ENCODE measurements at places on chromosomes 11 and 22.

DNA sequence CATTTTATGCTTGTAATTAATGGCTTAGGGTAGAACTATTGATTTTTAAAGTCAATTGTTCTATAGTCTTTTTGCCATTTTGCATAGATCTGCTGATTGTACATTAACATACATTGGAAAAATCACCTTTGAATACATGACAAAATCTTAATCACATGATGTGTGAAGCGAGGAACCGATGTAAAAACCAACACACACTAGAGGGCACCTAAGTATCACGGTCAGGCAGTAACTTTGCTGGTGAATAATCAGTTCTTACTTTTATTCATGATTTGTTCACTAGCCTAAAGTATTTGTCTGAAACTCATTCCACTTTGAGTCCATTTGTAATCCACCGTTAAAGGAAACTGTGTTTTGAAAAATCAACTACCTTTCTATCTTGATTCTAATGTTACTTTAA, 28.2 kb downstream of the JHY start:
- no peak for DNase-seq

- DNase-seq, result no peak
Measured at GRCh38 chr11:72024069-72024754, 25.5 kb downstream of the IL18BP start.

DNA sequence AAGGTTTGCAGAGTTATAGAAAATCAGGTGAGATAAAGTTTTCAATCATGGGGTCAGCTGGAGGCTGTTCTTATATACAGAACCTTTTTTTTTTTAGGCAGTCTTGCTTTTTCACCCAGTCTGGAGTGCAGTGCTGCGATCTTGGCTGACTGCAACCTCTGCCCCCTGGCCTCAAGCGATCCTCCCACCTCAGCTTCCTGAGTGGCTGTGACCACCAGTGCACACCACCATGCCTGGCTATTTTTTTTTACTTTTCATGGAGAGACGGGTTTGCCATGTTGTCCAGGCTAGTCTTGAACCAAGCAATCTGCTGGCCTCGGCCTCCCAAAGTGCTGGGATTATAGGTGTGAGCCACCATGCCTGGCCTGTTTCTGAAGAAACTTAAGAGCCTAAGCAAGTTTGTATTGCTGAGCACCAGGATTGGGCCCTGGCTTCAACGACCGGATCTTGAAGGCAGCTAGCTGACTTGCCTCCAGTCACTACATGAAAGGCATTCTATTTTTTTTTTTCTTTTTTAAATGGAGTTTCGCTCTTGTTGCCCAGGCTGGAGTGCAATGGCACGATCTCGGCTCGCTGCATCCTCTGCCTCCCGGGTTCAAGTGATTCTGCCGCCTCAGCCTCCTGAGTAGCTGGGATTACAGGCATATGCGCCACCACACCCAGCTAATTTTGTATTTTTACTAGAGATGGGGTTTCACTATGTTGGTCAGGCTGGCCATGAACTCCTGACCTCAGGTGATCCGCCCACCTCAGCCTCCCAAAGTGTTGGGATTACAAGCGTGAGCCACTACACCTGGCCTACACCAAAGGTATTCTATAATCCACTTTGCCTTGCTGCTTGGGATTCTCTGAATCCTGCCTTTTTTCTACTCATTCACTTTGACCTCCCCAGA, 7.6 kb downstream of the XBP1 start:
- no peak for DNase-seq

DNA sequence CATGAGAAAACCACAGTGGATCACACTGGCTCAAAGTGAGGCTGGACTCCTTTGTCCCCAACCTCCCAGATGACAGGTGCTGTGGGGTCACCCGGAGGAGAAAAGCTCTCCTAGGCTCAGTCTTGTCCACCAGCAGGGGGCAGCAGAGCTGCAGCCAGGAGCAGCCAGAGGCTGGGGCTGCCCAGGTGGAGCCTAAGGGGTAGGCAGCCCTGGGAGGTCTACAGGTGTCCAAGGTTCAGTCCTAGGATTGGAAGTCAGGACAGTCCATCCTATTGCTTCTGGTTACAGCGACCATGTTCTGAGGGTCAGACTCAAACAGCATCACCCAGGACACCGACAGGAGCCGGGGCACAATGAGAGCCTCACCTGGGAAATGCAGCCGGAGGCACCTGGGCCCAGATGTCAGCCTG, 77.6 kb upstream of the IGLL5 start:
- no peak for DNase-seq

DNA sequence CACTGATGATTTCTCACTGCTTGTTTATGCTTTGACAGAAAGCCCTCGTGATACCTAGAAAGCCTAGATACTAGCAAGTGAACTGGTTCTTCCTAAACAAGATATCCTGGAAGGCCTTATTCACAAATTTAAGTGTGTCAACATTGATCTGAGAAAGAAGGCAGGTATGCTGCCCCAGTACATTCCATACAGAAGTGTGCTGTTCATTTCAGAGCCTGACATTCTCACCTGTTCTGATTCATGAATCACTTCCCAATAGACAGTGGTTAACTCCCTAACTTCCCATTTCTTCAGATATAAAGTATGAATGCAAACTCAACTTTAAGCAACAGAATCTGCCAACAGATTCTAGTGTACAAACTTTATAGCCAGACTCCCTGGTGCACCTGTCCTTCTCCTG, 15.5 kb upstream of the RASSF10 start:
- DNase-seq, result no peak

DNA sequence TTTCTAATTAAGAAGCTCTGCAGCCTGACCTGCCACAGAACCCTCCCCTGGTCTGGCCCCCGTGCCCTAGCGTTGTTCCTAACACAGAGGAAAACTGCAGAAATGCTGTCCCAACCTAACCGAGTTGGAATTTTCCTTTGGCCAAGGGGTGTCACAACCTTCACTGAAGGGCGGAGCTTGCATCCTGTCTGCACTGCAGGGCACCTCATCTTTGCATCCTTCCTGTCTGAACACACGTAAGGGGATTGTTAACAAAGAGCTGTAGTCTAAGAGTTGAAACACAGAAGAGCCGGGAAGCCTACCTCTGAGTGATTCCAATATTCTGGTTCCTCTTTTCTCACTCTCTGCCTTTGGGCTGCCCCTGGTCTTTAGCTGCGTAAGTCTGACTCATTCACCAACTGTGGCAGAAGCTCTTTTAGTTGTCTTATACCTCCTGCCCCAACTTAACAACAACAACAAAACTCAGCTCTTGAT, 1.6 kb downstream of the DIXDC1 start:
- no peak for DNase-seq

DNA sequence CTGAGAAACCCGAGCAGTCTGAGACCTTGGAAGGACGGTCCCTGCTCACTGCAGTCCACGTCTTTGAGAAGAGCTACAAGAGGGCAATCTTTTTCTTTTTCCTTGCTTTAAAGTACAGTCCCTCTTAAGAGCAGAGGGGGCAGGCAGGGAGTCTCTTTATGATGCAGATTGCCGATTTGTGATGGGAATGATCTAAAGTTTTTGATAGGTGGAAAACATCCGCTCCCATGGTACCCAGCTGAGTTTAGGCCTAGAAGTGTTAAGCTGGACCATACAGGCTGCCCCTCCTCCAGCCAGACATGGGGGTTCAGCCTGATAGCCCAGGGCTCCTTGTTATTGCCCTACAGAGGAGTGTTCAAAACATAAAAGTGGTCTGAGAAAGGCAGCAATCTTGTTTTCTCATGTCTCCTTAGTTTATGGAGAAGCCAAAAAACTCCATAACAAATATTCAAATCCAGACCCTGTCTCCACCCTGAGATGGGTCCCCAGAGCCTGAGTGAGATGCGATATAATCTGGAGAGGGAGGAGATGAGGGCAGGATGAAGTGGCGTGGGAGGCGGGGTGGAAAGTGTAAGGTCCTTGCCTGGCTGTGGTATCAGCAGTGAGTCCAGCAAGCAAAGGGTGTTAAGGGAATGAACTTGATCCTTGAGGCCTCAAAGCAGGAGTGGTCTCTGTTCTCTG, 135.1 kb downstream of the FDX1 start:
- DNase-seq, result no peak

DNA sequence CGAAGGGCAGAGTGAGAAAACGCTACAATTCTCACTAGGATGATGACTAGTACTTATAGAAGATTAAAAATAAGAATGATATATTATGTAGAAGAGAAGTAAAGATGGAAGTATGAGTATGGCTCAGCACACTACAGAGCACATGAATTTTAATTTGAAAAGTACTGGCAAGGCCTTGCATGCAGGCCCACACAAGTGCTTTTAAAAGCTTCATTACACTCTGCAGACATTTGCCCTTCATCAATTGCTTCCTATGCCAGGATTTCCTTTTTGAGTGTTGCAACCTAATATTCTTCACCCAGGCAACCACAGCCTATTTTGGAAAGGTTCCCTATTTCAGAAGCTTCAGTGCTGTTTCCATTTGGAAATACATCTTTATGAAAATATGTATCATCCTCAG, 81.1 kb downstream of the LARGE2 start:
- DNase-seq, result peak; percentile 5

DNA sequence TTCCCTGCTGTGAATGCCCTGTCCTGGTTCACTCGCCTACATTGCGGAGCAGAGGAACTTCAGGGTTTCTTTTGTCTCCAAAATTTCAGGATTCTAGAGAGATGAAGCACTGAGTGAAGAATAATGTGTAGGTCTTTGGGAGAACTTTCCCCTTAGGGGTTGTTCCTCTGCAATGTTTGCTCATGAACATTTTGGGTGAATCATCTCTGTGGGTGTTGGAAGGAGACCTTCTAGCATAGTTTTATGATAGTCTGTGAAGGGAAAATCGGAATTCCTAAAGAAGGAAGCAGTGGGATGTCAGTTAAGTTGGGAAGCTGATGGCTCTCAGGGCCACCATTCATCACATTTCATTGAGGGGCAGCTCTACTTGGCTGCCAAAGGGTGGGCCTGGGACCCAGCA, 64.8 kb downstream of the MIAT start:
- DNase-seq, result no peak

- DNase-seq, result no peak
Measured at GRCh38 chr11:125455851-125456250, 40.2 kb downstream of the FEZ1 start.

DNA sequence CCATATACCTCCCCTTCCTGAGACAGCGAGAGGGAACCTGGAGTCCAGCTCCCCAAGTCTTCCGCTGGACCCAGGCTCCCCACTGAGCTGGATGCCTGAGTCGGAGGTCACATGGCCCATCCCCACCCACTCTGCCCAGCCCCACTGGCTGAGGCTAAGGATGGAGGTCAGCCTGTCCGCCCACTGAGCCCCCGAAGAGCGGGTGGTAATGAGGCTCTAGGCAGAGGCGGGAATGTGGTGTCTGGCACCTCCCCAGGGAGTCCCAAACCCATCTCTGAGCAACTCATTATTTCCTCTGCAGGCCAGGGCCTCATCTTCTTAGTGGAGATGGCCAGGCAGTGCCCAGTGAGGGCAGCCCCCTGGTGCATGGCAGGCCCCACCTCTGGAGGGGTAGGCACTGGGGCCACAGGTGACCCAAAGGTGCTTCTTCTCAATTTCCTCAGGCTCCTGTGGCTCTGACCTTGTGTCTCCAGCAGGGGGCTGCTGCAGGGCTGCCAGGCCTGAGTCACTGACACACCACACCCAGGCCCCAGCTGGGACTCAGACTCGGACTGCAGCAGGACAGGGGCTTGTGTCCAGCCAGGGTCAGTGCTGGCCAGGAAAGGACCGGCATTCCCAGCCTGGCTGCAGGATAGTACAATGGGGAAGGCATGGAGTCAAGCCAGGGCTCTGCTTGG, 10.2 kb upstream of the PDE2A start:
- no peak for DNase-seq

DNA sequence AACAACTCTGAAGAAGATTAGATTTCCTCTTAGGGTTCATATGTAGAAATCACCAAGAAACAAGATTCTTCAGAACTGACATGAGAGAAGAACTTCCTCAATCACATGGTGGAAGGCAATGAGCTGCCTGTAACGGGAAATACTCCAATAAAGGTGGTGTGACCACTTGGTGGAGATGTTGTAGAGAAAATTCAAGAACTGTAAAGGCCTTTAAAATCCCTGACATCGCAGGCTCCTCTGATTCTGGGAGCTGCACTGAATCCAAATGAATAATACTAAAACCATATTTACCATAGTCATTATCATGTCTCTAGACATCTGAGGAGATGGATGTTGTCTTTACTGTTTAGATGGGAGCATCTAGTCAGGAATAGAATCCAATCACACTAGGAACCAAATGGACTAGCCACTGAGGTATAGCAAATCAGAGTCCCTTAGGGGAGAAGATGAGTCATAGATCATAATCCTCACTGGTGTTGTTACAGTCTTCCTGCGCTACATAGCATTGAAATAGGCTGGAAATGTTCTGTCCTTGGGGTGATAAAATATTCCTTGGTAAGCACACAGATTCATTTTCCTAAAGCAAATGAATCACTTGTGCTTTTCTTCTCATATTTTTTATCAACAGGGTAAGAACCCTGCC, 321.6 kb upstream of the TENM4 start:
- DNase-seq, result no peak

- DNase-seq, result no peak
Measured at GRCh38 chr11:65814986-65815565, 18.7 kb upstream of the SNX32 start.

DNA sequence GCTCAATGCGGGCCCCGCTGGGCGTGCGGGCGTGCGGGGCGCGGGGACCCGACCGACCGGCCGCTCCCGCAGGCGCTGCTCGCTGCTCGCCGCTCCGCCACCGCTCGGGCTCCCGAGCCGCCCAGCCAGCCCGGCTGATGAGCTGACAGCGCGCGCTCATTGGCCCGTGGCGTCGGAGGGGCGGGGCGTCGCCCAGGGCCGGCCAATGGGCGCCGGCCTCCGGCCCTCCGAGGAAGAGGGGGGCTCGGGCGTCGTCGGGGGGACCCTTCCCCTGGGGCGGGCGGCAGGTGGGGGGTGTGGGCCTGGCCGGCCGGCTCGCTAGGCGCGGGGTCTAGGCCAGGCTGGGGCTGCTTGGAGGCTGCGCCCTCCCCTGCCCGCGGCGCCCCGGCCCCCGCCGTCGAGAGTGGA, at the start of gene SCUBE1:
TSS of gene SCUBE1 (minus strand) at position 111 of the 408 bp plus-strand sequence. CDS start 111 bp downstream, outside the sequence.
- no peak for DNase-seq

- no peak for DNase-seq
Measured at GRCh38 chr11:33847251-33847650, 44.6 kb downstream of the LMO2 start.

DNA sequence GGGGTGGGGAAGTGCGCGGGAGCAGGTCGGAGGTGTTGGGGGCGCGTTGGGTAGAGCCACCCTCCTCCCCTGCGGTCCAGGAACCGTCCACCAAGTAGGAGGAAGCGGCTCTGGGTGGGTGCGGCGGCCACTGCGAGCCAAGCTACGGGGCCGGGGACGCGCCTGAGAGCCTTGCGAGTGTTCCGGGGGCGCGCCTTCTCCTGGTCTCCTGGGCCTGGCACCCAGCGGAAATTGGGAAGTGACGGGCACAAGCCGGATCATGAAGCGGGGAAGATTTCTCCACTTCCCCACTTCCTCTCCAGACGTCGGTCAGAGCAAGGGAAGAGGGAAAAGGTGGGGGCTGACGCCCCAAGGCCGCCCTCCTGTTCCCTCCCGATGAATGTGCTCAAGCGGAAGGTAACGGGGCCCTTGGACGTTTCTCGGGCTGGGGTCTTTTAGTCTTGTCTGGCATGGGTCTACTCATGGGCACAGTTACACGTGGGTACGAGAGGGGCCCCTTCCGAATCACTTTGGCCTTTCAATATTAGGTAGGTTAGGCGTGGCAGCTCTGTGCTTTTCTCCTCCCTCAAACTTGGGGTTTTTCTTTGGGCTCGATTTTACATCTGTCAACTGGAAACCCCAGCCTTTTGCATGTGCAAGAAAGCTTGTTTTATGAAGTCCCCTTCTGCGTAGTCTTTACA, 865 bp downstream of the RBM14 start:
- no peak for DNase-seq

- DNase-seq, result no peak
Measured at GRCh38 chr22:35923026-35923425, 105.6 kb downstream of the RBFOX2 start.

- DNase-seq, result no peak
Measured at GRCh38 chr11:45209891-45210699, 63.7 kb downstream of the PRDM11 start.
